ENCODE measurements at places on chromosomes 4 and X. TPM values are rescaled to one million over a fixed set of nuclear protein-coding genes. Genes with fewer than 3 reads are reported as not detected.

GRCh38 chr4:2303121-2303685 is 41.3 kb upstream of the MXD4 start:
- no peak for DNase-seq

Gene RBMXL3
- total RNA-seq, result not detected

Gene CITED1
- total RNA-seq, result not detected

DNA sequence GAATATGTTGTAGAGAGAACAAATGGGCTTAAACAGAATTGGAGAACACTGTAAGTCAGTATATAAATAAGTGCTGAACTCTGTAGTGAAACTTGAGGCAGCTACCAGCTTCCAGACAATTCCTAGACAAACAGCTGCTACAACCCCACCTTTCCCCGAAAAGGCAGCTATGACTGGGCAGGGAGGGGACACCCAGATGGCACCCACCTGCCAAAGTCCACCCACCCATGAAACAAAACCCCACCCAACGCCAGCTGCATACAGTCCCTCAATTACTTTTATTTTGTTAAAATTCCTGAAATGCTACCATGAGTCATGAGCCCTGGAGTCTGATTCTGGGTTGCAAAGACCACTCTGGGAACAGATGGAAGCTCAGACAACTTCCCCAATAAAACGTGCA is 24.4 kb downstream of the RELL1 start:
- DNase-seq, result no peak

- no peak for DNase-seq
Observed at GRCh38 chr4:74501579-74501978, 56.6 kb downstream of the AREG start.

Gene CTAG2
- not detected for total RNA-seq

GRCh38 chr4:38606587-38606905 is 57.5 kb upstream of the KLF3 start:
- no peak for DNase-seq

Gene XAGE3
- total RNA-seq, result not detected

GRCh38 chr4:11831739-11832138 is 403.0 kb upstream of the HS3ST1 start:
- DNase-seq, result no peak

Gene SLC7A11
- total RNA-seq, result not detected

GRCh38 chrX:74370487-74370886 is 50.8 kb upstream of the SLC16A2 start:
- DNase-seq, result no peak

DNA sequence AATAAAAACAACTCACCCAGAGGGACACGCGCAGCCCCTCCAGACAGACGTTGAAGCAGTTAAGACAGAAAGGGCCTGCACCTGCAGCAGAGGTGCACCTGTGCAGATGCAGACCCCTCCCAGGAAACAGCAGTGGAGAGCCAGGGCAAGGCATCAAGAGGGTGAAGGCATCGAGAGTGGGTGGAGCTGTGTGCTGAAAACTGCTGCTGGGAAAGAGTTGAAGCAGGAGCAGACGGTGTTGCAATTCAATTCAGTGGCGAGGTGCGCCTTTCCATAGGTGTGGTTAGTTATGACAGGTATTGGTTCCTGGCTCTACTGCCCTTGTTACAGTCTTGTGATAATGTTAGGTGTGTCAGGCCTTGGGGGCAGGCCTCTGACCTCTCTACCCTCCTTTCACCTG is 16.7 kb downstream of the LETM1 start:
- no peak for DNase-seq
